Fibroblast of skin of left quadriceps (primary cell): ENCODE measurements at places on chromosomes 3 and 15.

DNA sequence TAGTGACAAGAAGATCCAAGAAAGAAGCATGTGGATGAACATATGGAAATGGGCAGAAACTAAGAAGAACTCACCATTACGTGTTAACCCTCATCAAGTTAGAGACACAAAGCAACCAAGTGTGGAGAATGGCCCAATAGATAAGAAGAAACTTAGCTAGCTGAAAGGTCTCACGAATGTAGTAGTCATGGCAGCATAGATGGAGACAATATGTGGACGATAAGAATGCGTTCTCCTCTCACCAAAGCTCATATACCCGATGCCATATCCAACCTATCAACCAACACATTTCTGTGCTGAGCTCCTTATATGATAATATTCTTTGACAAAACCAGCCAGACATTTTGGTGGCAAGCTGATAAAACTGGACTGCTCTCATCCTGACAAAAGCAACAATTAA, 15.1 kb upstream of the CLDN1 start:
- no peak for DNase-seq

DNA sequence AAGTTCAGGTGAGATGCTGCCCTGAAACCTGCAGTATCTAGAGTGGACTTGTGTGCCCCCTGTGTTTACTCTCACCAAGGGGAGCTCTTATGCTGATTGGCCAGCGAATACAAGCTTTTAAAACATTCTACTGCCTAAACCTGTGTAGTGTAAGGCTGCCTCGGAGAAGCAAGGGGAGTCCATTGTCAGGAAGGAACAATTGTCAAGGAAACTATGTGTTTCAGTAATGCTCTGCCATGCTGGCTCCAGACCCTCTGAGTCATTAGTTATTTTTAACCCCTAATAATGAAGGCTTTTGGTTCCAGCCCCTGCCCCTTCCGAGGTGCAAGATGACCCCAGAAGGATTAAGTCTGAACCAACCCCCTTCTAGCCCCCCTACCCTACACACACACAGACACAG, 66.1 kb upstream of the CHMP2B start:
- DNase-seq = no peak

GRCh38 chr3:61704807-61705206, 143.4 kb downstream of the PTPRG start:
- no peak for DNase-seq

DNA sequence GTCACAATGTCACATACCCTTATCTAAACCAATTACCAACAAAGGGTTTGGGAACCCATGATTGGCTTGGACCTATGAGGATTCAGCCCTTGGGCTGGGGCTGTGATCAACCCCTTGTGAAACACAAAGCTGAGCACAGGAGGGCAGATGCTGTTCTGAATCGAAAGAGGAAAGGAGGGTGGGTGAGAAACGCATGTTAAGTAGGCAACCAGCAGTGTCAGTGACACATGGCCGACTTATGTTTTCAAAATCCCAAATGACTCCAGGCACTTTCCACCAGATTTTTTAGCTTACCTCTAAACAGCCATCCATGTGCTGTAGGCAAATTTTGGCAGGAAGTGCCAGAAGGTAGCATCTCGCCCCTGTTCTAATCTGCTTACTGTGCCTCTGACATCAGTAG, 34.1 kb upstream of the KLHL25 start:
- DNase-seq = no peak

GRCh38 chr3:197202694-197203093, 95.7 kb downstream of the DLG1 start:
- no peak for DNase-seq
